Hippocampal formation (tissue), 2 donors: ENCODE measurements at places on chromosomes 3 and 15.
A peak's percentile ranks its signal among the peaks of the same experiment; 100 is the strongest.

DNA sequence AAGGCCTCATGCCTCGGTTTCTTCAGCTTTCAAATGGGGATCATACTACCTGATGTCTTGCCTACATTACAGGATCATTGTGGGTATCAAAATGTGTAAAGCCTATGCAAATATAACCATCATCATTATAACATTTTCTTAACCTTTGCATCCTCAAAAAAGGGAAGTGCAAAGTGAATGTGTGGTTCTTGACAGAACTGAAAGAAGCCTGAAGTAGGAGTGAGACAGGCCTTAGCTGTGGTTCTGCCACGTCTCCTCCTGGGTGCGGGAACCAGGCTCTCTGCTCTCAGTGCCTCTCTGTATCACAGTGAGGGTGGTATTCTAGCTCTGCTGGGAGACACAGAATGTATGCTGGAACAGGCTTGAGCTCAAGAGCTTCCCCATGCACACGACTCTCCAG is 316.9 kb upstream of the ICE2 start:
- DNase-seq, result no peak

DNA sequence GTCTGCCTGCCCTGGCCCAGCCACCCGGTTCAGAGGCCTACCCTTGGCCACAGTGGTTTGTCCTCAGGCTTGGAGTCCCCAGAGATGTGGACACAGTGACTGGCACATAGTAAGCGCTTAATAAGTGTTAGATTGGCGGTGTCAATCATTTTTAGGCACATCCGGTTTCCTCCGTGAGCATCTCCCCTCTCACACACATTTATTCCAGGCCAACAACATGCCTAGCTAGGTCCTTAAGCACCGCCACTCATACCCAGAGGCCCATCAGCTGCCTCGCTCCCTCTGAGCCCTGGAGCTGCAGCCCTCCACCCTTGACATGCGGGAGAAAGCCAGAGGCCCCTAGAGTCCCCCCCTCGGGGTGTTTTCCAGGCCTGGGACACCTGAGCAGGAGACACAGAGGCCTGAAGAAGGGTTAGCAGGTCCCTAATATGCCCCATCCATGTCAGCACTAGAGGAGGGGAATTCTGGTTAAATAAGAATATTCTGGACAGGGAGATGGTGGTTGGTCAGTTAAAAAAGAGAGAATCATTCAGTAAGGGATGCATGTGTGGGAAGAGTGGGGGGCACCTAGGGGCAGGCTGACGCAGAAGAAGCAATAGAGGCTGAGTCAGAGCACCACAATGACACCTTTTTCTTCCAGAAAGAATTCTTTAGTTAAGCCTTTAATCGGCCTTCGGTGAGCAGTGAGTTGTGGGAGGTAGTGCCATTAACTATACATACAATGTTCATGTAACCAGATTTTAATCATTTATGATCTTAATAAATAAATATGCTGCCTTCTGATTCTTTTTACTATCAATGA is 22.3 kb downstream of the NR2F2 start:
- no peak for DNase-seq

DNA sequence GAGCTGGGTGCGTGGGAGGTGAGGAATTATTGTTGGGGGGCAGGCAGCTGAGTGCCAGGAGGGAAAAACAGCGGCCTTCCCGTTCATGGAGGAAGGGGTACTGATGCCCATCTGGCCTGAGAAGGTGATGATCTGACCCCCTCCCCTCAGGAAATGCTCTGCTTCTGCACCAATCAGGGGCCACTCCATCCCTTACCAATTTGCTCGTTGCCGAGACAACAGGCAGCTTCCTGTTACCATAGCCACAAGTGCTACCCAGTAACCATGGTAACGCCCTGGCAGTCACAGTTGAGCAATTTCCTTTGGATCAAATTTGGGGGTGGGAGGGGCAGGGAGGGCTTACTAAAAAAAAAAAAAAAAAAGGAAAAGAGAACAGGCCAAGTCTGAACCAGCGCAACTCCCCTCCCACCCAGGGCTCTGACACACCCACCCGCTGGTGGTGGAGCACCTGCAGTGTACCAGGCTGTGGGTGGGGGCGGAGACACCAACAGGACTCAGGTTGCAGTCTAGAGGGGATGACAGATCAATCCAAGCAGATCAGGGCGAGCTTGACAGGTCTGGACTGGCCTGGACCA is 13.7 kb downstream of the CELF6 start:
- no peak for DNase-seq

DNA sequence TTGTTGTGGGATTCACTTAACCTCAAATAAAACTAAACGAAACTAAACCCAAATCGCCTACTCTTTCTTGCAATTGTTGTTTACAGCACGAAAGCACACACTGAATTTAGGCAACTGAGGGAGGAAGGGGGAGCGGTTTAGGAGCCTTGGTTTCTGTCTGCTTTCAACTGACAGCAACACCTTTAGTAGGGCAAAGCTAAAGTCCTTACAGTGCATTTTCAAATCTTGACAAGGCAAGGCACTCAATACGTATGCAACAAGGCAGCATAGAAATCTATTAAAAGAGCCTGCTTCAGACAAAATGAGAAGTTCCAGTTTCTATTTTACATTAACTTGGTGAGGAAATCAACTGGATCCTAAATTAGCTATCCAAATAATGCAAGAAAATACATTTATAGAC is 174.6 kb downstream of the CHST2 start:
- DNase-seq, result no peak

- peak; percentile 39 for DNase-seq
These were observed 94.9 kb upstream of the ATP2B2 start for GRCh38 chr3:10600296-10600714.

GRCh38 chr3:128443771-128444170 is 22.9 kb downstream of the DNAJB8 start:
- DNase-seq, result no peak

DNA sequence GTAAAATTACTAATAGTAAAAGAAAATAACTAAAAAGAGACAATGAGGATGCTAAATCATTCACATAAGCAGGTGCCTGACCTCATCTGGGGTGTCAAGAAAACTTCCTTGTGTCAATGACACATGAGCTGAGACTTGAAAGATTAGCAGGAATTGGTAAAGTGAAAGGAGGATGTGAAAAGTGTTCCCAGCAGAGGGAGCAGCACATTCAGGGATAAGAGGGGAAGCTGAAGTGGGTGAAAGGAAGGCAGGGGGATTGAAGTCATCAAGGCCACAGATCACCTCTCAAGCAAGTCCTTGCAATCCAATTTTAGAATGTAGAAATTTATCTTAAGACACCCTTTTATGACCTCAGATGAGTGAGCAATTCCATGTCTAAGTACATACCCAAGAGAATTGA is 60.2 kb upstream of the ACP3 start:
- peak; percentile 3 for DNase-seq

GRCh38 chr3:141870091-141870687 is 6.3 kb upstream of the ATP1B3 start:
- DNase-seq, result no peak

DNA sequence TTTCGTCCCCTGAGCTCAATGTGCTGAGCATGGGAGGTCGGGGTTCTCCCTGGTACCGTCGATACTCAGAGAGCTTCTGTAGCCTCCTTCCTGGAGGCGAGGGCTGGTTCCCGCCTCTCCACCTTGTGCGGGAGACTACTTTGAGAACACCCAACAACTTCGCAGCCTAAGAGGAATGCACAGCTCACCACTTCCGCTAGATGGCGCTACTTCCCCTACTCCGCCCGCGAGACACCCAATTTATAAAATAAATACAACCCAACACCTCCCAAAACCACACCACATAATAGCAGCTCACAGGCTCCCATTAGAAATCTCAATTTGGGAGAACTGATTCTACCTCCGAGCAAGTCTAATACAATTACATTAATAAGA is 1.2 kb downstream of the RGMA start:
- peak; percentile 59 for DNase-seq

DNA sequence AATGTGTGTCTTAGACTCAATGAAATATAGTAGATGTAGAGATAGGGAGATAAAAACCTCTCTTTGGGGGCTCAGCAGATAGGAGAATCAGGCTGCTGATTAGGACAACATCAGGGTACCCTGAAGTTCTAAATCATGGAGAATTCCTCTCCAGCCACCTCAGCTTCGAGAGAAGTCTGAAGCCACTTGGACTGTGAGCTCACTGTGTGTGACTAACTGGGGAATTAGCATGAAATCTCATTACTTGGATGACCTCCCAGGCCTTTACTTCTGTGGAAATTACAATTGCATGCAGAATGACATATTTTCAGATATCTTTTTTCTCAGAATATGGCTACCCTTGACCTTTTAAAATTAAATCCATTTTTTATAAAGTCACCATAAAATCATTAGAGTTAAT is 128.0 kb upstream of the MRPL3 start:
- DNase-seq, result no peak

DNA sequence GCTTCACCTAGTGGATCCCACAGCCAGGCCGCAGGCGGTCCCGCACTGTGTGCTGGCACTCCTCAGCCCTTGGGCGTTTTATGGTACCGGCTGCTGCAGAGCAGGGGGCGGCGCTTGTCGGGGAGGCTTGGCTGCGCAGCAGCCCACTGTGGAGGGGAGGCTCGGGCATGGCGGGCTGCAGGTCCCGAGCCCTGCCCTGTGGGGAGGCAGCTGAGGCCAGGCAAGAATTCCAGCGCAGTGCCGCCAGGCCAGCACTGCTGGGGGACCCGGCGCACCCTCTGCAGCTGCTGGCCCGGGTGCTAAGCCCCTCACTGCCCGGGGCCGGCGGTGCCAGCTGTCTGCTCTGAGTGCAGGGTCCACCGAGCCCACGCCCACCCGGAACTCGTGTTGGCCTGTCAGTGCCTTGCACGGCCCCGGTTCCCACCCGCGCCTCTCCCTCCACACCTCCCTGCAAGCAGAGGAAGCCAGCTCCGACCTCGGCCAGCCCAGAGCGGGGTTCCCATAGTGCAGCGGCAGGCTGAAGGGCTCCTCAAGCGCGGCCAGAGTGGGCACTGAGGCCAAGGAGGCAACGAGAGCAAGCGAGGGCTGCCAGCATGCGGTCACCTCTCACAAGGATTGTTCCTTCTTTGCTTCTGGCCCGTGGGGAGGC is 435.0 kb upstream of the ATP10A start:
- DNase-seq, result no peak

DNA sequence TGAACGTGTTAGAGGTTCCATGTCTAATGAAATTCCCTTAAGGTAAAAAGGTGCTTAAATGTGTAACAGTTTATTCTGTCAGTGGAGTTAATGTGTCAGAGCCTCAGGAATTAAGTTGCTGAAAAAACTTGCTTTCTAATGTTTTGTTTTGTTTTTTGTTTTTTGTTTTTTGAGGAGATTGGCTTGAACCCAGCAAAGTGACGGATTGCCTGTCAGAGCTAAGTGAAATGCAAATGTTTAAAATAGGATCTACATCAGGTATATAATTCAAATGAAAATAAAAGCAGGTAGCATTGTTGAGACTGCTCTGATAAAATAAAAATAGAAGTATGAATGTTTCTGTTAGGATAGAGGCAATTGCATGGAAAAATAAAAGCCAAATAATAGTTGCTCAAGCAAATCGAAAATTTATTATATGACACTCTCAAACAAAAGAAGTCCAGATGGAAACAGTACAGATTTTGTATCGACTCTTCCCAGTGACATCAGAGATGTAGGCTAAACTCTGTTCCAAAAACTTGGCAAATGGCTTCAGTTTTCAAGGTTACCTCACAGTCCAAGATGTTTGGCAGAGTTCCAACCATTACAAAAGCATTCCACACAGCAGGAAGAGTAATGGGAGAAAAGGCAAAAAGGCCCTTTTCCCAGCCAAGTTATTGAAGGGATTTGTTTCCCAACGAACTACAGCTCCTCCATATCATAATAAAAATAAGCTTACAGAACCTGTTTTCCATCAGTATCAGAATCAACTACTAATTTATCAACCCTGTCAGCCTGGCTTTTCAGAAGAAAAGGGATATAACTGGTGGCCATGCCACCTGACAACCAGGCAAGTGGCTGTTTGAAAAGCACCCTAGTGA is 291.0 kb downstream of the TBL1XR1 start:
- DNase-seq, result no peak

DNA sequence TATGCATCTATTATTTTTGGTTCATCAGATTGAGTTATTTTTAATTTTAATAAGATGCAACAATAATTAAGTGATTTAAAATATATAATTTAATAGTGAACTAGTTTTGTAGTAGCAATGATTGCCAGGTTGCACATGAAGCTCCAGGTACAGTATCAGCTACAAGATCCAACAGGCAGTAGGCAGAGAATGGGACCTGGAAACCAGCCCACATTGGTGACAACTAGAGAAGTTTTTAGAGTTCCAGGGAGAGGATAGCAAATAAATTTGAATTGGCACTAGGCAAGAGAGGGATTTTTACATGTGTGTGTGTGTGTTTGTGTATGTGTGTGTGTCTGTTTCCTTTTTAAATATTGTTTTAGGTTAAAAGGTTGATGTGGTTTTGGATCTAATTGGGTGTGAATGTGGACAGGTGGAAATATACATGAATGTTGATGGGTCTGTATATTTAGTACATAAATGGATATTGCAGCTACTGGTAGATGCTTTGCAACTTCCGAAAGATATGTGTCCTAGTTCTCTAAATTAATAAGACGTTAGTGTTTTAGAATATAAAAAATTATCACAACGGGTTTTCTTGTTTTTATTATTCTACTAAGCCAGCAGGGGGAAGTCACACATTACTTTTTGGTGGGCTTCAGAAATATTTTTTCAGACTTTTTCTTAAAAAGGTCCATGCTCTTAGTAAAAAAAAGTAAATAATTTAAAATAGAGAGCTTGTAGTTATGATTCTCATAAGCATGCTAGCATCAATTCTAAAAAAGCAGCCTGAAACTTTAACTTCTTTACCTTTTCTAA is 110.1 kb upstream of the GBE1 start:
- no peak for DNase-seq

GRCh38 chr15:26868029-26868685 is 1.3 kb downstream of the GABRA5 start:
- DNase-seq, result no peak

GRCh38 chr3:106025151-106025722 is 156.4 kb upstream of the CBLB start:
- no peak for DNase-seq

- DNase-seq, result no peak
These were observed 7.2 kb upstream of the ABTB1 start for GRCh38 chr3:127665586-127665985.

GRCh38 chr15:64552281-64552948 is 92.0 kb downstream of the ZNF609 start:
- DNase-seq, result no peak

DNA sequence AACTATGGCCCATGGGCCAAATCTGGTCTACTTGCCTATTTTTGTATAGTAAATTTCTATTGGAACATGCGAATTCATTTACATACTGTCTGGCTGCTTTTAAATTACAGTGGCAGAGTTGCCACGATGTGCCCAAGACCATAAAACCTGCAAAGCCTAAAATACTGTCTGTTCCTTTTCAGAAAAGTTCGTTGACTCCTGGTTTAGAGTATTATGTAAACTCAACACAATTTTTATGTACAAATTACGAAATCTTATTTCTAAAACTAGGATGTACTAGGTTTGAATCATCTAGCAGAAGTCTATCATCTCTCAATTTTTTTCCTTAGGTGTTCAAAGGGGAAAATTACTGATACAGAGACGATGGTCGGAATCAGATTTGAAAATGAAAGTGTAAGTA is 26.9 kb downstream of the SENP2 start:
- no peak for DNase-seq

DNA sequence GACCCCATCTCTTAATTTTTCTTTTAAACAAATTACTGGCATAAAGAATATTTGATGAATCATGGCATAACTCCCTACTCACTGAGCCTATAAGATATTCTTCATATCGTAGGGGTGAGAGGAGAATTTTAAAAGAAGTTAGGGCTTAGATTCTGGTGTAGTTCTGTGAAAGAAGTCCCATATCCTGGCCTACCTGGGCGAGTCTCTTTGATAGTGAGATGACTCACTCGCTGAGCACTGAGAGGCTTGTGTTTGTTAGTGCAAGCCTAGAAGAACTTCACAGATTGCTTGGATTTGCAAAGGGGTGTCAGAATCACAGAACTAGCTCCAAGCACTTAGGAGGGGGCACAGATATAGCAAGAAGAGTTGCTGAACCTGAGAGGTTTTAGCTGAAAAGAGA is 133.8 kb upstream of the TMC3 start:
- no peak for DNase-seq
